ENCODE measurements at places on chromosomes 1 and 21.

GRCh38 chr21:14452031-14452726, 69.2 kb upstream of the HSPA13 start:
- H3K27me3 ChIP-seq: no peaks in the 10 kb centered on the region
- no peaks in the 10 kb centered on the region for H3K4me1 ChIP-seq
- no peak overlapping the region for H3K27ac ChIP-seq

- peak within 1 kb of the TSS; percentile 91 for H3K27ac ChIP-seq
- peaks cover 8% of the 10 kb centered on the region for H3K36me3 ChIP-seq
- no peaks in the 10 kb centered on the region for H3K27me3 ChIP-seq
- peak; percentile 99 for DNase-seq
- H3K4me1 ChIP-seq: peaks cover 31% of the 10 kb centered on the region
- H3K4me3 ChIP-seq: peak within 1 kb of the TSS; percentile 55
Observed at GRCh38 chr1:150281758-150282557, at the start of gene CIART. CIART (plus strand) TSS chr1:150282554; CDS start chr1:150283268, 714 bp downstream.

DNA sequence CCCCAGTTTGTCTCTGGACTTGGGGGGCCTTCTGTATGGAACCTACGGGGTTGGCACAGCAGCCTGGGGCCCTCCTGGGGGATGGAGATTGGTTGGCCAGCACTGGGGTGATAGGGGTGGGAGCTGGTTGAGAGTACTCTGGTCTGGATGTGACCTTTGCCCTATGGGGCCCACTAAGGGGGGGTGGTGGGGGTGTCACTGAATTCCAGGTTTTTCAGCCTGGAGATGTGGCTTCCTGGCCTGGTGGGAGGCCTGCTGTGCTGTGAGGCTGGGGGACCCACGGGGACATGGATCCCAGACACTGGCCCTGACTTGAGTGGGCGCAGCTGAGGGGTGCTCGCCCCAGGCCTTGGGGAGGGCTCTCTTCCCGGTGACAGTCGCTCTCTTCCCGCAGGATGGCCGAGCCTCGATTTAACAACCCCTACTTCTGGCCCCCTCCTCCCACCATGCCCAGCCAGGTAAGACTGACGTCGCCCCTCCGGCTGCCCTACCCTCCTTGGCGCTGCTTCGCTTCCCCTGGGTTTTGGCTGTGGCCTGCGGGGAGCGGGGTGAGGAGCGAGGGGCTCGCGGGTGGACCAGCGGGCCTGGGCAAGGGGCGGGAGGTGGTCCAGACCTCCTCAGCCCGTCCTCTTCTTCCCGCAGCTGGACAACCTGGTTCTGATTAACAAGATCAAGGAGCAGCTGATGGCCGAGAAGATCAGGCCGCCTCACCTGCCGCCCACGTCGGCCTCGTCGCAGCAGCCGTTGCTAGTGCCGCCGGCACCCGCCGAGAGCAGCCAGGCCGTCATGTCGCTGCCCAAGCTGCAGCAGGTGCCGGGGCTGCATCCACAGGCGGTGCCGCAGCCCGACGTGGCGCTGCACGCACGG, 19.6 kb downstream of the ZNF362 start:
- DNase-seq: no peak
- no peak overlapping the region for H3K27ac ChIP-seq
- no peak overlapping the region for H3K4me3 ChIP-seq
- peaks cover 32% of the 10 kb centered on the region for H3K36me3 ChIP-seq

DNA sequence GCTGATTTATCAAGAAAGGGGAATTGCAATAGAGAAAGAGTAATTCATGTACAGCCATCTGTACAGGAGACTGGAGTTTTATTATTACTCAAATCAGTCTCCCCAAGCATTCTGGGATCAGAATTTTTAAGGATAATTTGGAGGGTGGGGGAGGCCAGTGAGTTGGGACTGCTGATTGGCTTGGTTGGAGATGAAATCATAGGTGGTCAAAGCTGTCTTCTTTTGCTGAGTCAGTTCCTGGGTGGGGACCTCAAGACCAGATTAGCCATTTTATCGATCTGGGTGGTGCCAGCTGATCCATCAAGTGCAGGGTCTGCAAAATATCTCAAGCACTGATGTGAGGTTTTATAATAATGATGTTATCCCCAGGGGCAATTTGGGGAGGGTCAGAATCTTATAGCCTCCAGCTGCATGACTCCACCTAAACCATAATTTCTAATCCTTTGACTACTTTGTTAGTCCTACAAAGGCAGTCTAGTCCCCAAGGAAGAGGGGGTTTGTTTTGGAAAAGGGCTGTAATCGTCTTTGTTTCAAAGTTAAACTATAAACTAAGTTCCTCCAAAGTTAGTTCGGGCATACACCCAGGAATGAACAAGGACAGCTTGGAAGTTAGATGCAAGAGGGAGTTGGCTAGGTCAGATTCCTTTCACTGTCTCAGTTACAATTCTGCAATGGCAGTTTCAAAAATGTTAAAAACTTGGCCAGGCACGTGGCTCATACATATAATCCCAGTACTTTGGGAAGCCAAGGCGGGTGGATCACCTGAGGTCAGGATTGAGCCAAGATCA, 16.9 kb upstream of the RAB3B start:
- no peaks in the 10 kb centered on the region for H3K36me3 ChIP-seq
- no peaks in the 10 kb centered on the region for H3K27me3 ChIP-seq
- no peaks in the 10 kb centered on the region for H3K4me1 ChIP-seq
- H3K27ac ChIP-seq: no peak overlapping the region
- H3K4me3 ChIP-seq: no peak overlapping the region

DNA sequence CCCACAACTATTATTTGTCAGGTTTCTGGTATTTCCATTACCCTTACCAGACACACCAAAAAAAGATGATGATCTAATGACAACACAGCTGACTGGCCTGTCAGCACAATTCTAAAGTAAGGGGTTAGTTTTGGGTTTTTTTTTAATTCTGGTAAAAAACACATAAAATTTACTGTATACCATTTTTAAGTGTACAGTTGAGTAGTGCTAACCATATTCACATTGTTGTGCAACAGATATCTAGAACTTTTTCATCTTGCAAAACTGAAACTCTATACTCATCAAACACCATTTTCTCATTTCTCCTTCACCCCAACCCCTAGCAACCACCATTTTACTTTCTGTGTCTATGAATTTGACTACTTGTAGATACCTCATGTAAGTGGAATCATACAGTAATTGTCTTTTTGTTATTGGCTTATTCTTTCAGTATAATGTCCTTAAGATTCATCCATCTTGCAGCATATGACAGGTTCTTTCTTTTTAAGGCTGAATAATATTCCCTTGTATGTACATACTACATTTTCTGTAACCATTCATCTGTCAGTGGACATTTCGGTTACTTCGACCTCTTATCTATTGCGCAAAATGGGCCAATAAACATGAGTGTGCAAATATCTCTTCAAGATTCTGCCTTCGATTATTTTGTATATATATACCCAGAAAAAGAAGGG, 29.8 kb downstream of the ARNT start:
- no peaks in the 10 kb centered on the region for H3K27me3 ChIP-seq
- peaks cover 6% of the 10 kb centered on the region for H3K4me1 ChIP-seq
- DNase-seq: no peak
- H3K4me3 ChIP-seq: no peak overlapping the region
- H3K36me3 ChIP-seq: no peaks in the 10 kb centered on the region

- H3K27ac ChIP-seq: no peak overlapping the region
- H3K36me3 ChIP-seq: no peaks in the 10 kb centered on the region
- H3K4me1 ChIP-seq: no peaks in the 10 kb centered on the region
- no peaks in the 10 kb centered on the region for H3K27me3 ChIP-seq
Observed at GRCh38 chr1:242784084-242784483, 259.6 kb upstream of the PLD5 start.

DNA sequence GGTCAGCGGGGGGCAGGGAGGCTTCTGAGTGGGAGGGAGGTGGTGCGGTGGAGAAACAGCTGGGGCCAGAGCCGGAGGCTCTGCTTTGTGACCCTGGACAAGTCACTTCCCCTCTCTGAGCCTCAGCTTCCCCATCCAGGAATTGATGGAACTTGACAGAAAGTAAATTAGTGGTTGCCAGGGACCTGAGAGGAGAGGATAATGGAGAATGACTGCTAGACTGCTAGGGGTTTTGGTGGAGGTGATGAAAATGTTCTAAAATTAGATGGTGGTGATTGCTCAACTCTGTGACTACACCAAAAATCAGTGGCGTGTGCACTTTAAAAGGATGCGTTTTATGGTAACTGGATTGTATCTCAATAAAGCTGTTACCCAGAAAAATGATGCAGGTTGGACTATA, 100.9 kb downstream of the ARHGEF10L start:
- H3K4me1 ChIP-seq: no peaks in the 10 kb centered on the region
- DNase-seq: no peak
- H3K4me3 ChIP-seq: no peak overlapping the region
- H3K27ac ChIP-seq: no peak overlapping the region

GRCh38 chr1:32811917-32812316, 5.2 kb downstream of the YARS1 start:
- no peak overlapping the region for H3K27ac ChIP-seq
- H3K4me1 ChIP-seq: peaks cover 37% of the 10 kb centered on the region
- no peaks in the 10 kb centered on the region for H3K27me3 ChIP-seq
- DNase-seq: no peak
- no peaks in the 10 kb centered on the region for H3K36me3 ChIP-seq
- H3K4me3 ChIP-seq: no peak overlapping the region

GRCh38 chr1:156429313-156430060, 60.5 kb downstream of the RHBG start:
- H3K4me3 ChIP-seq: no peak overlapping the region
- no peak overlapping the region for H3K27ac ChIP-seq
- DNase-seq: no peak
- H3K4me1 ChIP-seq: no peaks in the 10 kb centered on the region
- H3K36me3 ChIP-seq: no peaks in the 10 kb centered on the region

DNA sequence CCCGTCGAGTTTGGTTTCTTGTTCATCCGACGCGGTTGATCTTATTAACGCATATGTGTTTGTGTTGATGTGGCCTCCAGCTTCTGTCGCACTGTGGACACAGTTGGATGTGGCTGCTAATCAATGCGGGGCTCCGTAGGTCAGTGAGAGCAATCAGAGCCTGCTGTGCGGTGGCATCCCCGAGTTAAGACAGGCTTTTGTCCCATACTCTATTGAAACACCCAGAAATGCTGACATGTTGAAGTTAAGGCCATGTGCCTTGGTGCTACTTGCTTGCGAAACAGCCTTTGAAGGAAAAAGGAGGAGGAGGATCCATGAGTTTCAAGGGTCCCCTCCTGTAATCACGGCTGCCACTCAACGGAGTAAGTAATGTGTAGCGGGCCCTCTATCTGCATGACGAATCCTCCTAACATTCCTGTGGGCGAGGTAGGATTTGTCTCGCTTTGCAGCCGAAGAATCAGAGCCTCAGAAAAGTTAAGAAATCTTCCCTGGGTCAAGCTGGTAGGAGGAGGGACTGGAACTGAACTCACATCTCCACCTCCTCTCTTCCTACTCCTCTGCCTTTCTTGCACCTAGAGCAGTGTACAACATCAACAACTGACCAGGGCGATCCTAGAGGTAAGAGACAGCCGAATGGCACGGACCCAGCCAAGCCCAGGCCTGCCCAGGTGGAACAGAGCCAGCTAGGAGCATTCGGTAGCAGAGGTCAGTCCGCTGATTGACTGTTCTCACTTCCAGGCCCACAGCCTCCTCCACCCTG, 19.5 kb downstream of the PDE9A start:
- H3K27me3 ChIP-seq: no peaks in the 10 kb centered on the region
- no peak for DNase-seq
- peaks cover 30% of the 10 kb centered on the region for H3K4me1 ChIP-seq
- H3K27ac ChIP-seq: no peak overlapping the region
- no peak overlapping the region for H3K4me3 ChIP-seq

DNA sequence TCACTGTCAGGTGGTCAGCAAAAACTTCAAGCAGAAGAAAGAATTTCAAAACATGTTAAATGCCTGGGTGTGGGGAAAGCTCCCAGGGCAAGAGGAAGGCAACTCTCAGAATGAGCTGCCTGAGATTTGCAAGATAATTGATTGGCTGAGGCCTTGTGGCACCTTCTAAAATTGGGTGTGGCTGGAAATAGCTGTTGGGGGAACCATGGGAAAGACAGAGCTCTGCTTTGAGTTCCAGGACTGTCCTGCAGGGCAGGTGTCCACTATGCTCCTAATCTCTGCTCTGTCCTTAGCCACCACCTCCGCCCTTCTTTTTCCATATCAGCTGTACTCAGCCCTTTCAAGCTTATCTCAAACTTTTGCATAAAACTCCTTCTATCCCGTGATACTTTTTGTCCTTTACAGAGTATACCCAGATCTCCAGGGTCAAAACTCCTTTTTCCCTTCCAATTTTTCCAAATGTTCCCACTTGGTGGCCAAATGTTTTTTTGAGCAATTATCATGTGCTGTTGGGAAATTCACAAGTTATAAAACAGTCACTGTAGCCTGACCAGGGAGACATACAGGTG, 23.8 kb upstream of the PPP2R5A start:
- no peak overlapping the region for H3K27ac ChIP-seq
- H3K27me3 ChIP-seq: no peaks in the 10 kb centered on the region
- H3K4me3 ChIP-seq: no peak overlapping the region
- no peak for DNase-seq
- H3K4me1 ChIP-seq: peaks cover 12% of the 10 kb centered on the region

DNA sequence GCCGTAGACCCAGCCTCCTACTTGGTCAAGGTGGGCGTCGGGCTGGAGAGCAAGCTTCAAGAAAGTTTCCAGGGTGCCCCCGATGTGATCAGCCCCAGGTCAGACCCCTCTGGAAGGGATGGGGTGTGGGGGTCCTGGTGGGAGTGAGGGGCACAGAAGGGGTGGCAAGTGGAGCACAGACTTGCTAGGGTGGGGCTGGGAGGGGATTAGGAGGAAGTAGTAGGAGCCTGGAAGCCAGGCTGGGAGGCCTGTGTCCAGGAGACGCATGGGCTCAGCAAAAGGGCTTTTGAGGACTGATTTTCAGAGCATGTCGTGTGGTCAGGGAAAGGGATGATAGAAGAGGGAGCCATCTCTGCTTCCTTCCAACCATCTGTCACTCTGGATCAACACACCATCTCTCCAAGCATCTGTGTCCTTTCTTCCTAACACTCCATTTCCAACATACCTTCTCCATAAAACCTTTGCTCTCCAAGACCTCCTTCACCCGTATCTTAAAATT, 8.5 kb downstream of the TRIM46 start:
- H3K36me3 ChIP-seq: no peaks in the 10 kb centered on the region
- DNase-seq: no peak
- H3K27ac ChIP-seq: no peak overlapping the region
- H3K27me3 ChIP-seq: no peaks in the 10 kb centered on the region

All from vagina (tissue), 2 donors.